ENCODE measurements at places on chromosomes 7 and 10.
A peak's percentile ranks its signal among the peaks of the same experiment; 100 is the strongest.

GRCh38 chr10:22022257-22023032, 18.9 kb upstream of the DNAJC1 start:
- no peak for DNase-seq

DNA sequence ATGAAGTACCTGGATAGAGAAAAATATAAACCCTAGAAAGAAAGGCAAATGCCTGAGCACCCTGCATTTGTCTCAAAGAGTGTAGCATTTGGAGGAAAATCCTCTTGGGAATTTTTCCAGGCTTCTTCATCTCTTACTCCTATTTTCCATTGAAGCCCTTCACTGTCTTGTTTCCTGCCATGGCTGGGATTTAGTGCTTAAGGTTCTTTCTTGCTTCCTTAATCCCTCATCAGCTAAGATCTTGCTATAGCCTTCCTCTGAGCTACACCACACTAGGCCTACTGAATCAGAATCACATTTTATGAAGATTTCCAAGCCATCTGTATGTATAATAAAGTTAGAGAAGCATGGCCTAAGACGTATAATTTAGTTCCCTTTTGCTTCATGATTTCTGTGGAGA, 97.5 kb upstream of the PHYHIPL start:
- no peak for DNase-seq

- peak; percentile 43 for DNase-seq
Measured at GRCh38 chr7:119392-120163, 72.8 kb upstream of the FAM20C start.

GRCh38 chr10:132391676-132392020, 5.4 kb upstream of the PWWP2B start:
- DNase-seq = no peak

DNA sequence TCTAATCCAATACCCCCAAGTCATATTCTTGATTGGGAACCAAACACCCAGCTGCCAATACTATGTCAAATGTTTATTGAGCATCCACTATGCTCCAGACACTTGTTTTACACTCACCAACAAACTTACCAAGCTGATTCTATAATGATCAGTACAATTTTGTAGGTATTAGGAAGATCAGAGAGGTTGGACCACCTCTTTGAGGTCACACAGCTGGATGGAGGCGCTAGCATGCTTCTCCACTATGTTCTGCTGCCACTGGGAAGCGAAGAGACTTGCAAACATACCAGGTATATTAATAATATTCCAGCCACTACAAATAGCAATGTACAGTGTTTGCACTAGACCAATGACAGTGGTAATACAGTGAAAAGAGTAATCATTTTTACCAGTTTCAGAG, 25.6 kb upstream of the SEPHS1 start:
- no peak for DNase-seq

- no peak for DNase-seq
Measured at GRCh38 chr7:70893971-70894715, 237.8 kb upstream of the GALNT17 start.

DNA sequence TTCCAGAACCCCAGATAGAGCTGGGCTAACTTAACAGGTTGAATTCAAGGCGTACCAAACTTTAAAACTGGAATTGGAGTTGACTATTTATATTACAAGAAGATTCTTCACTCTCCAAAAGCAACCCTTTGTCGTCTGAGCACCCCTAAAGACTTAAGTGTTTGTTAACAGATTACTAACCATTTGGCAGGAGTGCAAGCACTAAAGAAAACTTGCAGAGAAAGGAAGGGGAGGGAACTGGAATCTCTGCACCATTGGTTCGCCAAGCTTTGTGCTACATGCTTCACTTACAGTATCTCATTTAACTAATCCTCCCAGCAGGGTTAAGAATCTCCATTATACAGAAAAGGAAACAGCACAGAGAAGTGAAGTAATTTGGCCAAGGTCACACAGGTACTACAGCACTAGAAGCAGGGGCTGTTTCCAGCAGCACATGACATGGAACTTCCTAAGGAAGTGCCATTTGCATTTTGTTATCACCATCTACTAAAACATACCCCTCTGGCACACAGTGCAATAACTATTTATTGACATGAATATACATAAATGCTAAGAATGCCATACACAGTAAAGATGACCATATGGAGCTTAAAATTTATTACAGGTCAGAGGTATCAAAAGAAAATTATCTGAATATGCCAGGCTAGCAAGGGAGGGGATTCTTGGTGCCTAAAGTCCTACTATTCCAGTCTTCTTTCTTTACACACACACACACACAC, 201.2 kb downstream of the KCNMA1 start:
- DNase-seq = no peak

Data from GDM1 (cell line).